Activated CD8-positive, alpha-beta memory T cell treated with anti-CD3 and anti-CD28 coated beads for 1 hour (primary cell): ENCODE measurements at places on chromosomes 2 and 18.

- no peak for DNase-seq
These were observed 568 bp upstream of the STK17B start for GRCh38 chr2:196171946-196172345.

DNA sequence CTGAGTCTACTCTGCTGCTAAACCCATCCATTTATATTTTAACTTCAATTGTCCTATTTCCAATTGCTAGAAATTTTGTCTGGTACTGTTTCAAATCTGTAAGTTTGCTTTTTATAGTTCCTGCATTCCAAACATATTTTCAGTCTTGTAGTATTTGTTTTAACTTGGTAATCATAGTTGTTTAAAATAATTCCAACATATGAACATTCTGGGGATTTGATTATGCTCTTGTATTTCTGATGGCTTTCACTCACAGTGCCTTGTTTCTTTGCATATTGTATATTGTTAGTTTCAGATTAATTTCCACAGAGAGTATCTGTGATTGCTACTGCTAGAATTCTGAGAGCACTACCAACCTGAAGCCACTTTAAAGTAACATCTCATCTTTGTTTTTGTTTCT lies 202.4 kb downstream of the ETAA1 start:
- DNase-seq, result no peak

GRCh38 chr2:157261199-157261782 lies 3.8 kb downstream of the GALNT5 start:
- DNase-seq, result no peak

DNA sequence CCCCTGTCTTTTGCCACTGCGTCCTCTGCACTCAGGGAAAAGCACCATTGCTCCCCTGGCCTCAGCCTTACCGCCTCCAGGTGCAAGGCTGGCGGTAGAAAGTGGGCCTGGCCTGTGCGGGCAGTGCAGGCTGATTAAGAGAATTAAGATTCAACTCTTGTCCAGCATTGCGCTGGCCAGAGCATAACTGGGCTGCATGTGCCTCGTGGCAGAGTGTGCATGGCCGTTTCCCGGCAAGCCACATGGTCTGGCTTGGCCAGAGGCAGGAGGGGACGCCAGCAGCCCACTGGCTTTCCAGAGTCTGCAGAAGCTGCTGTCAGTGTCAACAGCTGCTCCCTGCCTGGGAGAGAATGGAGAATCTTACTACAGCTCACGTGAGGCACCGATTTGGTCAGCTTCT lies 12.3 kb downstream of the NTSR2 start:
- no peak for DNase-seq

GRCh38 chr2:114127372-114127771 lies 237.5 kb downstream of the ACTR3 start:
- DNase-seq, result no peak

- no peak for DNase-seq
These were observed 37.4 kb downstream of the SMAD2 start for GRCh38 chr18:47893047-47893446.

DNA sequence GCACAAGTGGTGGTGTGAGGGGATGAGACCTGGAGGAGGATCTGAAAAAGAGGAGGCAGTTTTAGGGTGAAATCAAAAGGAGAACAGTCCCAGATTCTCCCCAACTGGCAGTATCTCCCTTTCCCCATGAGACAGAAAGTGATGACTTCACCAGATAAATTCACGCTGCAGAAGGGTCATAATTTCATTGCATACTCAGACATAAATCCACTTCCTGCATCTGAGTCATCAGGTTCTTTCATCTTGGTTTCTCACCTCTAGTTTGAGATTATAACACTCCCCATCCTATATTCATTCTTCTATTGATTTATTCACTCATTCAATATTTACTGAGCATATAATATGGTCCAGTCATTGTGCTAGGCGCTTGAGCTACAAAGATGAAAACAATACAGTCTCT lies 64.7 kb downstream of the CCDC148 start:
- no peak for DNase-seq

- DNase-seq, result no peak
These were observed 814.2 kb upstream of the SLC39A10 start for GRCh38 chr2:194842871-194843270.

GRCh38 chr2:202032846-202033316 lies 774 bp upstream of the FZD7 start:
- DNase-seq, result no peak

DNA sequence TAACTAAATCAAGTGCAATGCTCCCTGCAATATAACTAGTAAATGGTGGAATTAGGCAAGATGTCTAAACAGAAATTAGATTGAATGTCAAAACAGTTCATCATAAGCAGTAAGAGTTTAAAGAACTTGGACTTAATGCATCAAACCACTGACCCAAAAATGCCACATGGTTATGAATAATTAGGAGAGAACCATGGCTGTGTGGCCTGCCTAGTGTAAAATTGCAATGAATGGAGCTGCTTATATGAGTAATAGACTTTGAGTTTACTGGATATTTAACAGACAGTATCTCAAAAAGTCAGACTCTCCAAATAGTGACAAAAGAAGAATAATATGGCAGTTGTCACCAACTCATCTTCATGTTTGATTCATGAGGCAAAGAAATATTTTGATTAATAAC lies 101.6 kb upstream of the COL5A2 start:
- no peak for DNase-seq

- no peak for DNase-seq
These were observed 184.3 kb downstream of the GULP1 start for GRCh38 chr2:188475945-188476344.

DNA sequence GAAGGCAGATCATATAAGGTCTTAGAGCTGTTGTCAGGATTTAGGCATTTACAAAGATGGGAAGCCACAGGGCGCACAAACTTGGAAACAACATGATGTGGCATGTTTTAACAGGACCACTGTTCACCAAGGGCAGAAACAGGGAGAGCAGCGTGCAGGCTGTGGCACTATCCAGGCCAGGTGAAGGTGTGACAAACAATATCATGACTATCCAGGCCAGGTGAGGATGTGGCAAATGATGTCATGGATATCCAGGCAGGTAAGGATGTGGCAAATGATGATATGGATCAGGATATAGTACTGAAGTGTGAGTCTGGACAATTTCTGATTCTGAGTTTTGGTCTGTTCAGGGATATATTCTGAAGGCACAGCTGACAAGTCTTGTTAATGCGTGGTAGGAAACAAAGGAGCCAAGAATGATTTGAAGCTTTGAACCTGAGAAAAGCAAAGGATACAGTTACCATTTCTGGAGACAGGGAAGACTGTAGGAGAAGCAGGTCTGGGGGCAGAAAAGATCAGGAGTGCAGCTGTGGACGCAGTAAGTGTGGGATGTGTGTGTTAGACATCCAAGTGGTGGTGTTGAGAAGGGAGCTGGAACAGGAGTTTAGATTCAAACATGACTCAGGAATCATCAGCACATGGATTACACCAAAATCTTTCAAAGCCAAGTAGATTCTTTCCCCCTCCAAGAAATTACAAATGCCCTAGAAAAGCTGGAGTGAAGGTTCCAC lies 205.9 kb downstream of the TMEM163 start:
- no peak for DNase-seq

GRCh38 chr18:36130039-36130831 lies 536 bp downstream of the ELP2 start:
- no peak for DNase-seq

- DNase-seq, result no peak
These were observed 48.9 kb downstream of the TGIF1 start for GRCh38 chr18:3498698-3499471.

DNA sequence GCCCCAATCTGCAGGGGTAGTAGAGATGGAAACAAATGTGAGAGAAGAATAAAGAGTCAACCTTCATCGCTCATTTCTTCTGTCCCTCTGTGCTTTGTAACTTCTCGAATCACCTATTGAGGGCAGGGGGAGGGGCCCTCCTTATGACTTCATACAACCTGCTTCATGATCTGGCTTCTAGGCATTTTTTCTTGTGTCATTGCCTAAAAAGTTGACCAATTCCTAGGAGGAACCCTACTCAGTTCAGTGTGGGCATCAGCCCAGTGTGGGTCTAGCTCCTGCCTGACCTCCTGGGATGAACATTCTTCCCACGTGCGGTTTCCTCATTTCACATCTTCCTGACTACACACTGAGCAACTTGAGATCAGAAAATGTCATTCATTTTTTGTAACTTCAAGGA lies 46.3 kb upstream of the CREB1 start:
- no peak for DNase-seq

DNA sequence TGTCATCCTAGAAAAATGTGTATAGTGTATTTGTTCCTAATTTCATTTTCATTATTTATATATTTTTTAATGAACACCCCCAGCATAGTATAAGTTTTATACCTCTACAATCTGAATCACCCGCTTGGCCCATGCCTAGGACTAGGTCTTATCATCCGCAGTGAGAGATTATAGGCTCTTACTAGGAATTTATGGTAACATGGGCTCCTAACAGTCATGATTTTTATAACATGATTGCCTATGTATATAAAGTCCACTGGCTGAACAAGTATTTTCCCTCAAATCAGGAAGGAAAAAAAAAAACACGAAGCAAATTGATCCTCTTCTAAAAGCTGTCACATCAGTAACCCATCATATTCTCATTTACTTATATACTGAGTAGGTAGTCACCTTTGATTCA lies 666.1 kb upstream of the NRXN1 start:
- DNase-seq, result no peak

GRCh38 chr2:58483307-58483706 lies 242.2 kb upstream of the FANCL start:
- no peak for DNase-seq
